ENCODE measurements at places on chromosomes 12 and 14. TPM values are rescaled to one million over a fixed set of nuclear protein-coding genes. Genes with fewer than 3 reads are reported as not detected.

The PTCSC3 gene
- total RNA-seq = not detected

The SPX gene
- 8.3 TPM for total RNA-seq

DNA sequence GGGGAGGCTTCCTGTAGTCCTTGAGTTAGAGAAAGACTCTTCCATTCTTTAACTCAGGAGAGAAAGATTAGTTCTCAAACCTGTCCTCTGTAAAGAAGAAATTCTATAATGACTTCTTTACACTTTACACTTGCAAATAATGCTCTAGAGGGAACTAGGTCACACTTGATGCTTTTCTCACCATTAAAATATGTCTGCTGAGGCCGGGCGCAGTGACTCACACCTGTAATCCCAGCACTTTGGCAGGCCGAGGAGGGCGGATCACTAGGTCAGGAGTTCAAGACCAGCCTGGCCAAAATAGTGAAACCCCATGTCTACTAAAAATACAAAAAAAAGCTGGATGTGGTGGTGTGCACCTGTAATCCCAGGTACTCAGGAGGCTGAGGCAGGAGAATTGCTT is 6.3 kb downstream of the NTN4 start:
- no peaks in the 10 kb centered on the region for H3K4me1 ChIP-seq
- H3K4me3 ChIP-seq = no peak overlapping the region
- no peak overlapping the region for H3K27ac ChIP-seq
- H3K36me3 ChIP-seq = peaks cover 6% of the 10 kb centered on the region
- no peaks in the 10 kb centered on the region for H3K27me3 ChIP-seq
- DNase-seq = no peak

DNA sequence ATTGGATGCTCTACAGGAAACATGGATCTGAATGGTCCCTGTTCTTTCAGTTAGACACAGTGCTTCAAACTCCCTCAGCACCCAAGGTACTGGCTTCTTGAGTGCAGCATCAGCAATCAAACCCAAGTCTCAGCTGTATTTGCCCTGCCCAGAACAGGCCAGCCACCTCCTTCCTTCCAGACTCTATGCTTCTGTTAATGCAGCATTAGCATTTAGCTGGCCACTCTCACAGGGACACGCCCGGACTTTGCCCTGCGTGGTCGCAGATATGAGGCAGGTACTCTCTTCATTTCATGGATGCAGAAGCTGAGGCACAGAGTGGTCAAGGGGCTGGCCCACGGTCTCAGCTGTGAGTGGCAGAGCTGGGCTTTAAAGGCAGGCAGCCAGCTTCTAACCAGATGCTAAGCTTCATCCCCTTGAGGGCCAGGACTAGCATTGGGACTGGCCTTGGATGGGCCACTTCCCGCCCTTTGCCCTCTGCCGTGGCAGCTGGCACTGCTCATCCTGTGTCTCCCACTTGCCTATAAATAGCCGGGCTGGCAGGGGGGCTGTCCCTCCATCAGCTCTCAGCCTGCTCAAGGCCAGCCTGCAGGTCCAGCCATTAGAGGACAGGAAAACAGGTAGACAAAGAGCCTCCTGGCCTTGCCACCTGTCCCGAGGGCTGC is 1.5 kb upstream of the SLC25A47 start:
- no peaks in the 10 kb centered on the region for H3K36me3 ChIP-seq
- H3K4me1 ChIP-seq = peaks cover 5% of the 10 kb centered on the region
- DNase-seq = no peak
- H3K27me3 ChIP-seq = no peaks in the 10 kb centered on the region
- H3K4me3 ChIP-seq = no peak overlapping the region

DNA sequence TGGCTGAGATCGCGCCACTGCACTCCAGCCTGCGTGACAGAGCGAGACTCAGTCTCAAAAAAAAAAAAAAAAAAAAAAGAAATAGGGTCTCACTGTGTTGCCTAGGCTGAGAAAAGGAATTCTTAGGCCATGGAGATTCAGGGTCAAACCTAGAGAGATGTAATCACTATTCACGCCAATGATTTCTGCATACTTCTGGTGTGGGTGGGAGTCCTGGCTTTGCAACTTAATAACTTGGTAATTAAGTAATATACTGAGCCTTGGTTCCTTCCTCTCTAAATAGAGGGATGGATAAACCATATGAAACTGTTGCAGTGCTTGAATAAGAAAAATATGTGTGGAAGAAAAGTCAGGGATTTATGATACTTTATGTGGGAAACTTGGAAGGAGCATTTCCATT is 2.7 kb downstream of the ZNF410 start:
- H3K4me3 ChIP-seq = no peak overlapping the region
- no peaks in the 10 kb centered on the region for H3K27me3 ChIP-seq
- no peak overlapping the region for H3K27ac ChIP-seq
- no peak for DNase-seq

- H3K4me3 ChIP-seq = no peak overlapping the region
- no peak overlapping the region for H3K27ac ChIP-seq
- no peaks in the 10 kb centered on the region for H3K4me1 ChIP-seq
- no peaks in the 10 kb centered on the region for H3K36me3 ChIP-seq
- DNase-seq = no peak
Measured at GRCh38 chr12:120012067-120012621, 23.1 kb downstream of the BICDL1 start.
